ENCODE measurements at places on chromosomes 12 and 14.

- DNase-seq = no peak
Observed at GRCh38 chr14:80681651-80682050, 259.9 kb downstream of the CEP128 start.

- DNase-seq = no peak
Observed at GRCh38 chr14:89455412-89455811, 38.4 kb upstream of the FOXN3 start.

- DNase-seq = peak; percentile 31
Observed at GRCh38 chr12:120230326-120230973, 29.5 kb upstream of the RPLP0 start.

GRCh38 chr14:81295958-81296923 lies 75.5 kb upstream of the GTF2A1 start:
- no peak for DNase-seq

DNA sequence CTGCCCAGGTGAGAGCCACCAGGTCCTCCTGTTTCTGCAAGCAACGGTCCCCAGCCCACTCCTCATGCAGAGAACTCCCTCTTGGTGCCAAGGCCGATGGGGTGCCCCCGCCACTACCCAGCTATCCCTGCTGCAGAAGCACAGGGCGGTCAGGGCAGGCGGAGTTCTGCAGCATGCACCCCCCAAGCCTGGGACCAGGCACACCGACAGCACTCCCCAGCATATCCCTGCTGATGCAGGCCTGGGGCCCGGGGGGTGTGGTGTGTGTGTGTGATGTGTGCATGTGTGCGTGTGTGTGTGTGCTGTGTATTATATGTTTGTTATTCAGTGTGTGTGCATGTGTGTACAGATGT lies 27.7 kb upstream of the FZD10 start:
- DNase-seq = no peak

- DNase-seq = no peak
Observed at GRCh38 chr14:81557146-81557545, 23.5 kb upstream of the SEL1L start.

GRCh38 chr12:49693931-49694444 lies 13.2 kb downstream of the FMNL3 start:
- DNase-seq = no peak

GRCh38 chr12:8668441-8668840 lies 5.8 kb upstream of the MFAP5 start:
- DNase-seq = no peak

DNA sequence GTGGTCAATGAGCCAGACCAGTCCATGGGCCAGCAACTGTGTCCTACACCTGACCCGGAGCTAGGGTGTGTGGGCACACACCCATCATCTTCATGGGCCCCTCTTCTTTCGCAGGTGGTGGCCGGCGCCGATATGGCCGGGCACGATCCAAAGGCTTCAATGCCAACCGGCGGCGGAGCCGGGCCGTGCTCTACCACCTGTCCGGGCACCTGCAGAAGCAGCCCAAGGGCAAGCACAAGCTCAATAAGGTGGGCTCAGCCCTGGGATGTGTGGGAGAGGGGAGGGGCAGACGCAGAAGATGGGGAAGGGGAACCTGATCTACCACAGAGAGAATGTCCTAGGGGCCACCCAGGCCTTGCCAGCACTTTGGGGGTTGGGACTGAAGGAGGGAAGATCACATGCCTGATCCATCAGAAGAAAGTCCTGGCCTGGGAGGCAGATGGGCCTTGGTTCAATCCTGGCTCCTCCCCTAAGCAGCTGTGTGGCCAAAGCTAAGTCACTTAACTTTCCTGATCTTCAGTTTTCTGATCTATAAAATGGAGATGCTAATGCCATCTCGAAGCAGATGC lies 3.8 kb downstream of the KCNH3 start:
- no peak for DNase-seq

GRCh38 chr12:114407842-114408411 lies 2.0 kb upstream of the TBX5 start:
- DNase-seq = no peak

- no peak for DNase-seq
Observed at GRCh38 chr12:17296882-17297281, 690.9 kb upstream of the LMO3 start.

- DNase-seq = no peak
Observed at GRCh38 chr12:57713209-57713608, 19.3 kb downstream of the OS9 start.

- DNase-seq = no peak
Observed at GRCh38 chr12:14018080-14018479, 36.7 kb upstream of the GRIN2B start.

DNA sequence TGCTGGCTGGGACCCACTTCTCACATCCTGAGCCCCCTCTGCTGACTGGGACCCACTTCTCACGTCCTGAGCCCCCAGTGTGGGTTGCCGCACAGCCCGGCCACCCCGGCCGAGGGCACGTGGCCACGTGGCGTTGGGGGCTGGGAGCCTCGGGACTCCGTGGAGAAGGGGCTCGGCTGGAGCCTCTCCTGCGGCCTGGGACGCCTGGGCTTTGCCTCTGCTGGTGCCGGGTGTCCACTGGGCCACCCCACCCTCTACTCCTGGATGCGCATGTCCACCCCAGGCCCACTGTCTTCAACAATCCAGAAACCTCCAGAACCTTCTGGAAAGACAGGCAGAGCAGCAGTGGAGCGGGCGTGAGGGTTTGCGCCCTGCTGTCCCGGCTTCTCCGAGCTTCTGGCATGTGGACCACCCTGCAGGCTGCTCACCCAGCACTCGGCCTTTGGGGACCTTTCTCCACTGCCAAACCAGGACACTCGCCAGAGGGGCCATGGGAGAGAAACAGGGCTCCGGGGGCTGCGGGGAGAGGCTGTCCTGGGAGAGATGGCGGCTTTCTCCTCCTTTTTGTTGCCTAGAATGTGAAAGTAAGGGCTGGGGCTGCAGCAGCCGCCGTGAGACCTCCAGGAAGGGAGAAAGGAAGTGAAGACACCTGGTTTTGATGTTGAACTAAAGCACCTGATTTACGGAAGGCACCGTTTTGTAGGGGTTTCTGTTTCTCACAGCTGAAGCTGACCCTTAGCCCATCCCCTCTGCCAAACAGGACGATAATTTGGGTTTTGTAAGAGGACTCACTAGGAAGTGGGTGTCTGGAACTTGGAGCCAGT lies 30.0 kb downstream of the NOC4L start:
- DNase-seq = no peak

DNA sequence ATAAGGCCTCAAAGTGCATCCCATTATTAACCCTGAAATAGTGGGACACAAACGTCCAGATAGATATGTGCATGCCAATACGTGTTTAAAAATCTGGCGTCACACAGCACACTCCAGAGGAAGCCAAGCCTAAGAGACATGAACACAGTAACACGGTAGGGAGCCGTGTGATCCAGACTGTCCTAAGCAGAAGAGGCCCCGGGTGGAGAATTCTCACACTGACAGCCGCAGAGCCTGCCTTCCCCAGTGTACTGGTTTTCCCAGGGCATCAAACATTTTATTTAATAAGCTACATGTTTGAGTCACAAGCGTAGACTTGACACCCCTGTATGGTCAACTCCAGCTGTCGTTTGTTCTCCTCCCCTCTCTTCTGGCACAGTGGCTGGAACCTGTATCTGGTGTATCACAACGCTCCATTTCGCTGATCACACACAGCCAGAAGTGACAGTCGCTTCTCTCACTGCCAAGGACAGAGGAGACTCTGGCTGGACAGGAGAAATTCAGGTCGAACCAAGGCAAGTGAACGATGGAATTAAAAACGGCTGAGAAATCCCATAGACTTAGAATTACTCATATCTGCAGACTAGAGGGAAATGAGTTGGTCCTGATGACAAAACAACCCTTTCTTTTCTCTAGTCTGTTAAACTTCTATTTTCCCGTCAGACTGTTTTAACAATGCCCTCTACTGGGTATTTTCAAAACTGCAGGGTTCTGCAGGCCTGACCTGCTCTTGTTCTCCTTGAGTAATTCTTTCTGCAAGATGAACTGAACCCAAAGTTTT lies 359.9 kb downstream of the RGS6 start:
- DNase-seq = no peak

GRCh38 chr12:26017484-26018211 lies 59.2 kb downstream of the RASSF8 start:
- no peak for DNase-seq

DNA sequence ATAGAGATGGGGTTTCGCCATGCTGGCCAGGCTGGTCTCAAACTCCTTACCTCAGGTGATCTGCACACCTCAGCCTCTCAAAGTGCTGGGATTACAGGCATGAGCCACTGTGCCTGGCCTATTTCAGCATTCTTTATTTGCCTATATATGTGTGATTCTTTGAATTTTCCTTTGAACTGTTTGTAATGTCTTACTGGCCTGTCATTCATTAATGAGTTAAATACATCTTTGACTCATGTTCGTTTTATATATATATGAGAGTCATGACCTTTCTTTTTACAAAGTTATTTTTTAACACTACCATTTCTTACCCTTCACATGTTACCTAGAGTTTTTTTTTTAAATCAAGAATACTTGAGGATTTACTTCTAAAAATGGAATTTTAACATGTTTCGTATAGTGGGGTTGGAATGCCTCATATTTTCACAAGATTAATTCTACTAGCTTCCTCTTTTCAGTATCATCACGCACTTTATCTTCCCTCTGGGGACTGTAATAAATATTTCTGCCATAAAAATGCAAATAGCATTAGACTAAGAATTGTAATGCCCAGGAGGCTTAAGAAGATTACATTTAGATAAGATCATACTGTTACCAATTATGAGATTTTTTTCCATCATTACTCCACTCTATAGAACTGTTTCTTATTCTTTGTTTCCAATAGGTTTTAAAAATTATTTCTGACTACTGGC lies 66.7 kb downstream of the NTN4 start:
- DNase-seq = no peak

- no peak for DNase-seq
Observed at GRCh38 chr14:80535171-80535570, 323.9 kb upstream of the DIO2 start.

- no peak for DNase-seq
Observed at GRCh38 chr12:113222730-113223531, 1.7 kb downstream of the TPCN1 start.

- DNase-seq = peak; percentile 67
Observed at GRCh38 chr12:4269279-4269991, 4.1 kb upstream of the CCND2 start.

DNA sequence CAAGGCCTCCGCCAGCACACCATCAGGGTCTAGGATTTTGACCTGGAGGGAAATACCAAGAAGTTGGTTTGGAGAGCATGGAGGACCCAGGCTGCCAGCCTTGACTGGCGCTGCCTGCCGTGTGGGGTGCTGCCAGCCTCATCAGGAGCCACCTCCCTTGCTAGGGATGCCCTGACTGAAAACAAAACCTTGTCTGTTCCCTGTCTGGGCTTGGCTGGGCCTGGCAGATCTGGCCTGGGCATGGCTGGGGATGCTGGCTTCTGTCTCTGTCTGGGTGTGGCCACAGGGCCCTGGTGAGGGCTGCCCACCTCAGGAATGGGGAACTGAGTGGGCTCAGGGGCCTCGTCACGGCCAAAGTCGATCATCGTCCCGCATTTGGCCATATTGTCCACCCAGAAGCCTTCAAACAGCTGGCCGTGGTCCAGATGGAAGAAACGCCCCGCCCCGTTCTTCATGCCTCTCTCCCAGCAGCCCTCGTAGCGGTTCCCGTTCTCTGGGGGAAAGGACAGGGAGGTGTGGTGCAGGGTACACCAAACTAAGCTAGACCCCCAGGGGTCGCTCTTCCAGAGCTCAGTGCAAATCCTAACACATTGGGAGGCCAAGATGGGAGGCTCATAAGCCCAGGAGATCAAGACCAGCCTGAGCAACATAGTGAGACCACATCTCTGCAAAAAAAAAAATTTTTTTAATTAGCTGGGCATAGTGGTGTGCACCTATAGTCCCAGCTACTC lies 16.5 kb downstream of the MORN3 start:
- no peak for DNase-seq

DNA sequence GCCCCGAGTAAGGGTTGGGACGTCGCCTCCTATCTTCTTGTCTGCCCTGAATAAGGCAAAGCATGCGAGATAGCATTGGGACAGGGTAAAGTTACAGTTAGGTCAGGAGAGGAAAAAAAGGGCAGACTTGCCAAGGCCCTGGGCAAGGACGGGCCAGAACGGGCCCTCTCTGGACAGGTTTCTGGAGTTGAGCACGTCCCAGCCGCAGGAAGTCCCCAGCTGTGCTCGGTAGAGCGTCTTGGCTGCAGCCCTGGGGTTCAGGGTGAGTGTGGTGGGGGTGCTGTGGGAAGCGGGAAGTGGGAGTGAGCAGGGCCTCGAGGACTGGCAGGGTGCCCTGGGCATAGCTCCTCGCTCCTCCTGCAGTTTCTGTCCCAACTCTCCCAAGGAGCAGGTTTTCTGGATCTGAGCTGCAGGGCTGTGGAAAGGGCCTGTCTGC lies 5.4 kb downstream of the RPS6KL1 start:
- no peak for DNase-seq

DNA sequence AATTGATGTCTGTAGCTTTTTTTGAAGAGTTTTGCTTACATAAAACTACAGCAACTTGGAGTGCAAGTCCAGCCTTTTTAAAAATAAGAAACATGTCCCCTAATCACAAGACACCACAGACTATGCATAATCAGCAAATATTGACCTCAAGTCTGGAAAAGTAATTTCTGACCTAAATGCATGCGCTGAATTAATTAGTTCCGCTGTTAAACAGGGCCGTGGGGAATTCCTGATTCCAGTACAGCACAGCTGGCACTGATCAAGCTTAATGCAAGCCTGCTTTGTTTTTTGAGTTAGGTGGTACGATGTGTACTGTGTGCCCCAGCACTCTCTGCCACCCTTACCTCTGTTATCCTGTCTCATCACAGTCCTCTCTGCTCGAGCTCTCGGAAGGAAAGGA lies 9.2 kb downstream of the MLH3 start:
- DNase-seq = no peak

GRCh38 chr14:103828315-103828967 lies 18.9 kb downstream of the PPP1R13B start:
- no peak for DNase-seq

- no peak for DNase-seq
Observed at GRCh38 chr12:19576506-19577280, 137.4 kb downstream of the AEBP2 start.

DNA sequence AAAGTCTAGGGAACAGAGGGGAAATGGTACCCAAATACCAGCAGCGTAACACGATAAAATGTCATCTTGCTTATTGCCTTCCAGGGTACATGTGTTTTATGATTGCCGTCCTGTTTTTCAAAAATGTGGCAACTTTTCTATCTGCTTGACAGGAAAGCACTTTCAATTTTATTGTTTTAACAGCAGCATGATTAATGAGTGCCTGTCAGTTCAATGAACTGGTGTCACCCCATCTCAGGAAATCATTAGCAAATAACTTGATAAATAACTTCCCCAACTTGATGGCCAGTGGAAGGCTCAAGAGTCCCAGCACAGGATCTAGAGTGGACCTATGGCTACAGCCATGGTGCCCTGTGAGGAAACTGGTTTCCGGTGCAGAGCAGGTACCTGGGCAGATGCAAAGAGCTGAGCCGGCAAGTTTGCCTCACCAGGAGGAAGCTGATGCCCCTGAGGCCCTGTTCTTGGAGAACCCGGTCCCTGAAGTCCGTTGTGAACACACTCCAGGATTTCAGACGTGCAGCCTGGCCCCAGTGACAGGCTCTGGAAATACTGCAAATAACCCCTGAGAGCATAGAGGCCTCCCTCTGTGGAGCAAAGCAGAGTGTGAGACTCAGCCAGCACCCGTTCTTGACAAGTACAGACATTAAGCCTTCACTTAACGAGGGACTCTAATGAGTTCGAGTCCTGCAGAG lies 173.5 kb upstream of the SFSWAP start:
- no peak for DNase-seq

Measured in posterior cingulate gyrus (tissue), 11 donors.